GM06990 (cell line): ENCODE measurements at places on chromosomes 2 and 18.

- DNase-seq: no peak
Observed at GRCh38 chr2:195642679-195643068, 14.4 kb upstream of the SLC39A10 start.

DNA sequence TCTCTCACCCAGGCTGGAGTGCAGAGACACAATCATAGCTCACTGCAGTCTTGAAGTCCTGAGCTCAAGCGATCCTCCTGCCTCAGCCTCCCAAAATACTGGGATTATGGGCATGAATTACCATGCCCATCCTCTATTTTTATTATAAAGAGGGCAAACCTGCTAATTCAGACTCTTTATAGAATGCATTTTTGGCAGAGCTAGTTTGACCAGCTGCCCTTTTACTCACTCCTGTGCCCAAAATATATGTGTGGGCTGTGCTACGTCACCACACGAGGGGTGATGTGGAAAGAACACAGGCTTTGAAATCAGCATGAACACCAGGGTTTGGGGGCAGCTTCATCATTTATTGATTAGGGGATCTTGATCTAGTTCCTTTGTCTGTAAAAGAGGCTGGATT, 137.8 kb downstream of the CLIP4 start:
- no peak for DNase-seq

DNA sequence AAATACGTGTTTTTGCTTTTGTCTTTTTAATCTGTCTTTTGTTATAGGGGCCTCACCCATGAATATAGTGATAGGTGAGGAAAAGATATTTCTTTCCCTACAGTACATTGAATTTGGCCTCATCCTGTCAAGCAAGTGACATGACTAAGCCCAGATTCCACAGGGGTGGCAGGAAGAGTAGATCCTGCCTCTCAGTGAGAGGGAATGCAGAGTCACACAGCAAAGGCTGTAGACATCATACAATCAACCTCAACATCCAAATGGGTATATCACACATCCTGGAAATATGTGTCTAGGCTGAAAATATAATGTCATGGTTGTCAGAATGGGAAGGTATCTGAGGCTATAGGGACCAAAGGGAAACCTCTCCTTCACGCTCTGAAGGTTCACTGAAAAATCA, 269.6 kb downstream of the CDH20 start:
- DNase-seq: no peak

GRCh38 chr2:239204876-239205468, 195.8 kb downstream of the HDAC4 start:
- DNase-seq: no peak

- DNase-seq: no peak
Observed at GRCh38 chr2:102895376-102895775, 133.5 kb downstream of the TMEM182 start.

DNA sequence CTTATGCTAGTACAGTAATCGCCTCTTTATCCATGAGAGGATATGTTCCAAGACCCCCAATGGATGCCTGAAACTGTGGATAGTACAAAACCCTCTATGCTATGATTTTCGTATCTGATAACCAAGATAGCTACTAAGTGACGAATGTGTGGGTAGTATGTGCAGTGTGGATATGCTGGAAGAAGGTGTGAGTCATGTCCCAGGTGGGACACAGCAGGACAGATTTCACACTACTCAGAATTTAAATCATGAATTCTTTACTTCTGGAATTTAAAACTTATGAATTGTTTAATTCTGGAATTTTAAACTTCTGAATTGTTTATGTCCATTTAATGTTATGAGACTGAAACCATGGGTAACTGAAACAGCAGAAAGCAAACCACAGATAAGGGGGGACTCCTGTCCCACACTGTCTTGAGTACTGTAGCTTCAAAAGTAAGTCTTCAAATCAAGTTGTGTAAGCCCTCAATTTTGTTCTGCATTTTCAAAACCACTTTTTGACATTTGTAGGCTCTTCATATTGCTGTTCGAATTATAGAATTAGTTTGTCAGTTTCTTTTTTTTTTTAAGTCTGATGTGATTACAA, 116.0 kb downstream of the LTBP1 start:
- DNase-seq: no peak
